Diencephalon (tissue), 1 donor: ENCODE measurements at places on chromosomes 13 and 19. TPM values are rescaled to one million over a fixed set of nuclear protein-coding genes. Genes with fewer than 3 reads are reported as not detected.

Gene CGB8
- total RNA-seq, result not detected

Gene PALM3
- total RNA-seq, result 6.0 TPM

Gene PBX4
- total RNA-seq, result 10.6 TPM

Gene KLK2
- total RNA-seq, result not detected

Gene RNF113B
- total RNA-seq, result not detected

Gene ZNRF4
- not detected for total RNA-seq

Gene HIF3A
- 8.8 TPM for total RNA-seq
